ENCODE measurements at places on chromosomes 13 and 19. TPM values are rescaled to one million over a fixed set of nuclear protein-coding genes. Genes with fewer than 3 reads are reported as not detected.

DNA sequence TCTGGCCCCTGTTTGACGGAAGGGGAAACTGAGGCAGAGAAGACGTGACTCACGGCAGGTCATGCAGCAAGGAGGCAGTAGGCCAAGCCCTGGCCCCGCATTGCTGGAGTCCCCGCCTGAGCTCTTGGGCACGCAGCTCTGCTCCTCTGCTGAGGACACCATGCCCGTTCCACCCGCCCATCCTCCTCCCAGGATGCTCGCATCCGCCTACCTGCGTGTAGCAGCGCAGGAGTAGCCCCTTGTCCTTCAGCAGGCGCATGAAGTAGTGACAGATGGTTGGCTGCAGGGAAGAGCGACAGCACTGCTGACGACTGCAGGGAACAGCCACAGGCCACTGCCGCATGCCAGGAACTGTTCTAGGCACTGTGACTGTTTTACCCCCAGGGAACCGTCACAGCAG lies 10.5 kb downstream of the SIRT2 start:
- DNase-seq, result no peak

DNA sequence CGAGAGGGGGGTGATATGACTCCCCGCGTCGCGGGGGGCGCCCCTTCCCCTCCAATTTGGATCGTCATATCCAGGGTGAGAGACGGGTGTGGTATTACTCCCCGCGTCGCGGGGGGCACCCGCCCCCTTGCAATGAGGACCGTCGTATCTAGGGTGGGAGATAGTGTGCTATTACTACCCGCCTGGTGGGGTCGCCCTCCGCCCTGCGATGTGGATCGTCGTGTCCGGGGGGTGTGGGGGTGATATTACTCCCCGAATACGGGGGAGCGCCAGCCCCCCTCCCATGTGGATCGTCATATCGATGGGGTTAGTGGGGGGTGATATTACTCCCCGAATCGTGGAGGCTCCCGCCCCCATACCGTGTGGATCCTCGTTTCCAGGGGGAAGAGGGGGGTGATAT lies 29.2 kb upstream of the RGCC start:
- DNase-seq, result peak; percentile 79

DNA sequence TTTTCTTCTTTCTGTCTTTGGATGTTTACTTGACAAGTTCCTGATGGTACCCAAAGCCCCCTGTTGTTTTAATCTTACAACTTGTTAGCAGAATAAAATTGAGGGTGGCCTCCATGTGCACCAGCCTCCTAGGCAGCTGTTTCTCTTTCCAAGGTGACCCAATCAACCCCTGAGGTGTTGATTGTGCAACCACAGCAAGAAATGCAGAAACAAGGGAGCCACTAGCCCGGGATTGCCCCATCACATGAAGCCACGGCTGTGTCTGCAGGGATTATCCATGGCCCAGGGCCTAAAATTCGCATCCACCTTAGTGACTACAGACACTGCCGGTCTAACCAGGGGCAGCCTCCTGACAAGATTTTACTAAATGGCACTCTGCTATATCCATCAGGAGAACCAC lies 14.4 kb downstream of the CEACAM4 start:
- peak; percentile 63 for DNase-seq

ZNF99 gene
- not detected for total RNA-seq

GRCh38 chr19:674282-675151 lies 1.7 kb upstream of the FSTL3 start:
- no peak for DNase-seq

Measured in osteocyte (in vitro differentiated cells).